Naive thymus-derived CD4-positive, alpha-beta T cell (primary cell): ENCODE measurements at places on chromosomes 4 and X. TPM values are rescaled to one million over a fixed set of nuclear protein-coding genes. Genes with fewer than 3 reads are reported as not detected.

DNA sequence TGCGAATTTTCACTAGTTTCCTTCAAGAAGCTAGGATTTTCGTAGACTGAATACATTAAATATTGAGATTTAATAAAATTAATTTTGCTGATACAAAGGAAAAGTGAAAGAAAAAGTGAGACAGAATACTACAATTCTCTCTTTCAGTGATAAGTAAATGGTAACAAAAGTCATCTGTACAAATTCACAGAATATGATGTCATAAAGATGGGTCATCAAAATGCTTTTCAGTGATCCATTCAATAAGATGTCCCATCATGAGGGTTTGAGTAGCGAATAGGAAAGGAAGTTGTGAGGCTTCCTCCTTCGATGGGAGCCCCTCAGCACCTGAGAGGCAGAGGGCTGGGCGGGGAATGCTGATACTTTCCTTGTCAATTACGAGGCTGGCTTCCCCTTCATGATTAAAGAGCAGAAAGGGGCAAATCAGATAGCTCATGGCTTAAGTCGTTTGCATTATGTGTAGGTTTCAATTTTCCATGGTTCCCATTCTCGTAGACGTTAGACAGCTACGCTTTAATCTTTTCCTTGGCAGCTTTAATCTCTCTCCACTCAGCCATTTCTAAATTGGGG lies 108.8 kb upstream of the SORBS2 start:
- no peak for DNase-seq

GRCh38 chr4:146335763-146336409 lies 121.5 kb downstream of the REELD1 start:
- no peak for DNase-seq

DNA sequence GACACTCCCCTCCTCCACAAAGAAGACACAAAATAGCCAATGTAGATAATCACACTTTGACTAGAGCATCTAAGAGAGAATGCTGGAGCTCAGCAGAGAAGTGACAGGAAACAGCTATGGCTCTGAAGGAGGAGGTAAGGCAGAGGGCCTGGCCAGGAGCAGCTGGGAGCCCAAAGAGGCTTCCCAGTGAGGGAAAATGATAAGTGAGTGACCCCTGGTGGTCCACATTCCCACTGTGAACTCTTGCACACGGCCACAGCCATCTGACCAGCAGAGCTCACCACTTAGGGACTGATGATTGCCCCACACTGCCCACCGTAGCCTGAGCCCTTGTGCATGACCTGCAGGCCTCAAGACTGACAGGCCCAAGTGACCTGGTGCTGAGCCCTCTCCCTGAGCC lies 162.7 kb upstream of the GALNTL6 start:
- no peak for DNase-seq

The PCDH18 gene
- not detected for total RNA-seq

- no peak for DNase-seq
These were observed 204.5 kb downstream of the NLGN4X start for GRCh38 chrX:6024204-6024603.

The SLC16A2 gene
- total RNA-seq, result not detected in 2 replicates
